ENCODE measurements at places on chromosomes 5 and 9.

- no peak for DNase-seq
These were observed 32.2 kb downstream of the CCDC69 start for GRCh38 chr5:151191661-151192060.

DNA sequence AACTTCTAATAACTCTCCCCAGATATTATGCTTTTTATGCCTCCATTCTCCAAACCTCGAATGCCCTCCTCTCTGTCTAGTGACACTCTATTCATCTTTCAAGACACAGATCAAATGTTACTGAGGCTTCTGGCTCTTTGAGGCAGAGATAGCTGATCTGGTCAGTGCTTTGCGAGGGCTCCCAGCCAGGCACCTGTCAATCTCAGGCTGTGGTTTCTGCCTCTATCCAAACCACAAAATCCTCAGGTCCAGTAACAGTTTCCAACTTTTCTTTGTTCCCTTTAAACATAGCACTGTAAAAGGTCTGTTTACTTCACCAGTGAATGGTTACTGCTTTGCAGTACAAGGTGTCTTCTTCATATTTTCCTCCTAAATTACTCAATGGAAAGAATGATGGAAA is 11.5 kb upstream of the STK32A start:
- no peak for DNase-seq

- DNase-seq, result no peak
These were observed 25.5 kb downstream of the HK3 start for GRCh38 chr5:176873541-176874172.

GRCh38 chr5:135843571-135844337 is 9.3 kb downstream of the SLC25A48 start:
- DNase-seq, result no peak

DNA sequence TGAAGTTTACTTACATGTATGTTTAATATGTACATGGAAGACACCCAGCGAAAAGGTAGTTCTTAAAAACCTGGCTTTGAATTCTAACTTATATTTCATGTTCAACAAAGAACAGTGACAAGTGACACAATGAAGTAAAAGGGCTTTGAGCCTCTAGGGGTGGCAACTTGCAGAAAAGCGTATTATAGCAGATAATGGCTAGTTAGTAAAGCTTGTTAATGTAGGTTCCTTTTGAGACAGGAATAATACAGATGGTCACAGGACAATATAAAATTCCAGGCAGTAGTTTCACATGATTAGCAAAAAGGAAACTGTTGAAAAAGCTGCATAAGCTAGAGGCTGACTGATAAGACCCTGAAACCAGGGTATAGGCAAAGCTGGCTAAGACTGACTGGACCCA is 132.4 kb upstream of the FTMT start:
- DNase-seq, result no peak

DNA sequence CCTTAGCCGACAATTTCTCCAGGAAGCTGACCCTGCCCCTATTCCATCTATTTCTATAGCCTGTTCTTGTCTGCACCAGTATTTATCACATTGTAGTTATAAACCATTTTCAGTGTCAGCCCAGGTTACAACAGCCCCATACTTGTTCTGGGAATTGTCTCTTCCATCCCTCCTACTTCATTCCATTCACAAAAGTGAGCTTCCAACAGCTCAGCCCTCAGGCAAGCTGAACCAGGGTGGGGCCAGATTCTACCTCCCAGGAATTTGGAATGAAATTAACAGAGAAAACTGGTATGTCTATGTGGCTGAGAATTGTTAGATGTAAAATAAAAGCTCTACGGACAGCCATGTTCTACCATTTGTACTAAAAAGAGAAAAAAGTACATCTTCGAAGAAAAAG is 36.1 kb downstream of the STRBP start:
- no peak for DNase-seq

GRCh38 chr5:51466214-51466613 is 83.0 kb downstream of the ISL1 start:
- DNase-seq, result no peak

- no peak for DNase-seq
These were observed 160.7 kb upstream of the MEF2C start for GRCh38 chr5:89043676-89044075.

- DNase-seq, result no peak
These were observed 180.4 kb downstream of the SEMA5A start for GRCh38 chr5:9365512-9365911.

DNA sequence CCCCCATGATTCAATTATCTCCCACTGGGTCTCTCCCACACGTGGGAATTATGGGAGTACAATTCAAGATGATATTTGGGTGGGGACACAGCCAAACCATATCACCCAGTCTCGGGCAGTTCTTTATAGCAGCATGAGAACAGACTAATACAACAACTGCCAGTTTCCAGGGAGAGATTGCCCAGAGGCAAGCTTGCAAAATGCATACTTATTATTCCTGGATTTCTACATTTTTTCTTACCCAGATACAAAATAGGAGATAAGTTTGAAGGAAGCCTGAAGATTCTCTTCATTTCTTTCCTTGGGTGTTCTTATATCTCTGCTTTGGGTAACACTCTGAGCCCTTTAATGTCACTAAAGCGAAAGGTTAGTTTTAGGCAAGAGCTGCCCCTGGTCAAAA is 691.2 kb downstream of the TAF11L14 start:
- DNase-seq, result no peak

DNA sequence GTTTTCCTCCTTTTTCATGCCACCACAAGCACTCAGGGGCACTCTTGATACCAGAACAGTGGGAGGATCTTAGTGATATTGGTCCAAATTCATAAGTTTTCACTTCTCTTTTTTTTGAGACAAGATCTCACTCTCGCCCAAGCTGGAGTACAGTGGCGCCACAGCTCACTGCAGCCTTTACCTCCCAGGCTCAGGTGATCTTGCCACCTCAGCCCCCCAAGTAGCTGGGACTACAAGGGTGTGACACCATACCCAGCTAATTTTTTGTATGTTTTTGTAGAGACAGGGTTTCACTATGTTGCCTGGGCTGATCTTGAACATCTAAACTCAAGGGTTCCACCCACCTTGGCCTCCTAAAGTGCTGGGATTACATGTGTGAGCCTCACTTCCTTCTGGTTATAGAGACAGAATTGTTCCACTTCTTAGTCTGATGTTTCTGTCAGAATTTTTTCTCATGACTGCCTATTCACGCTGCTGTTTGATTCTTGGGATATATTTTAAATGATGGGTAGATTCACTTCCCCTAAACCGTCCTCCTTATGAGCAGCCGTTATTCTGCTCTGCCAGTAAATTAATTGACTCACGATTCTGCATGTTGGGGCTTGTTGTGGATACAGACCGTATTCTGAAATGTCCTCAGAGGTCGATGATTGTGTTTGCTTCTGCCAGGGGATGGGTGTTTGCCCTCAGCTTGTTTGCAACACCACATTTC is 30.8 kb downstream of the MTAP start:
- DNase-seq, result no peak

- no peak for DNase-seq
These were observed 178.2 kb upstream of the S1PR3 start for GRCh38 chr9:88812938-88813637.

DNA sequence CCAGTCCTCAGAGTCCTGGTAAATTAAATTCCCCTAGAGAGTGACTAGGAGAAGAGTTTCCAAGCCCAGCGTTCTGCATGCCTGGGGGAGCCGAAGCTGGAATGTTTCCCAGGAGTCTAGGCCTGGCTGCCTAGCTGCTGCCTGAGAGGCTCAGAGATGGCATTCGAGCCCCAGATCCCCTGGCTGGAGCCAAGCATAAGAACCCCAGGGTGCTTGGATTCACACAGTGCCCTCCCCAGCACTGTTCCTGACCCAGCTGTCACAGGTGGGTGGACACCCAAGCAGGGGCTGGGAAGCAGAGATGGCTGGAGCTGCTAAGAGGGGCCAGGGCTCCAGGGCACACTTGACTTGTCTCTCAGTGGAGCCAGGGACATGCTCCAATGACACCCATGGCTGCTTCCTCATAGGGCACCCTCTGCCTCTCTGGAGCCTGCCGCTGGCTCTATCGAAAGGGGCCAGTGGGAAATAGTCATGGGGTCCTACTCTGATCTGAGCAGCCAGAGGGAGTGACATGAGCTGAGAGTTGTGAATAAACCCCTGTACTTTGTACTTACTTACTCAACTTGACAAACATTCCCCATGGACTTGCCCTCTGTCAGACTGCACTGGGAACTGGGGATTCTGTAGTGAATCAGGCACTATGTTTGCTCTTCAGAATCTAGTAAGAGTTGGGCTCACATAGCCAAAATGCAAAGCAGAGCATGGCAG is 62.6 kb upstream of the XPA start:
- DNase-seq, result no peak

DNA sequence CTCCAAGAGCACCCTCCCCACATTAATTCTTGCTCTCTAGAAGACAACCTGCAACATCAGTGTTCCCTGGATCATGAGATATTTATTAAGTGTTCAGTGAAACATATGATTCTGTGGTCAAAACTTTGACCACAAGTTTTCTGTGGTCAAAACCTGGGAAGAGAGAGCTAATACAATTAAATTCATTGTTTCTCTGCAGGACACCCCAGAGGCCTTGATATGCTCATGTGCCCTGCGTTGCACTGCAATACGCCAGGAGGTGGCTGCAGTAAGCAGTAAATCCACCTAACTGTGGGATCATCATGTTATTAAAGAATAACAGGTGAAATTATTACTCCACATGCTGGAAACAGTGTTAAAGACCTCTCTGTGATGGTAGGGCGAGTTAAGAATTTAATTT is 109.3 kb upstream of the SPDL1 start:
- no peak for DNase-seq

DNA sequence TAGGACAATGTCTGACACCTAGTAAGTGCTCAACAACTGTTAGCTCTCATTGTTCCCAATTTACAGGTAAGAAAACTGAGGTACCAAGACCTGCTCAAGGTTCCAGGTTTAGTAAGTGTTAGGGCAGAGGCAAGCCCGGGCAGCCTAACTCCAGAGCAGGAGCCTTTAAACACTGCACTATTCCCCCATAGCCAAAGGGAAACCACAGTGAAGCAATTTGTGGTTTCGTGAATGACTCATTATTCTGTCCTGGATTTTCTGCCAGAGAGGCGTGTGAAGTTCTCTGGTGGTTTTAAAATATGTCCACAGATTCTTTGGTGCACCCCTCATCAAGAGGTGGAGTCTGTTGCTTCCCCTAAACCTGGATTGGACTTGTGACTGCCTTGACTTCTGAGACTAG is 1.0 kb upstream of the MCC start:
- DNase-seq, result no peak

DNA sequence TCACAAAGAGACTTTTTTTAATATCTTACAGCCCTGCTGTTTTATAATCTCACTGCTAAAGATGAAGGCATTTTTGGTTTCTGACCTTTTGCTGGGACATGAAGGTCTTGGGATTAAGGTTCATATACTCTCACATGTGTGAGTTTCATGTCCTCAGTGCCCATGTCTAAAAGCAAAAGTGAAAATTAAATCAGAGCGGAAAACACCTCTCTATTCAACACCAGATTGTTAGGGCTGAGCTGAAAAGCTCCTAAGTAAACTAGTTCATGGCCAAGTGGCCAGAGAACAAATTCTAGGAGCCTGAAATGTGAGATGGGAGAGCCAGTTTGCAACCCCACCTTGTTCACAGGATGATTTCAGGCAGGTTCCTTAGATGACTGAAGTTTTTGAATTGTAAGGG is 110.9 kb downstream of the GRIA1 start:
- no peak for DNase-seq

- DNase-seq, result no peak
These were observed 33.1 kb downstream of the DAB2IP start for GRCh38 chr9:121684381-121685145.
